ENCODE measurements at places on chromosomes 16 and 17.

GRCh38 chr16:57646388-57647039, 18.1 kb downstream of the ADGRG1 start:
- DNase-seq = peak; percentile 10

DNA sequence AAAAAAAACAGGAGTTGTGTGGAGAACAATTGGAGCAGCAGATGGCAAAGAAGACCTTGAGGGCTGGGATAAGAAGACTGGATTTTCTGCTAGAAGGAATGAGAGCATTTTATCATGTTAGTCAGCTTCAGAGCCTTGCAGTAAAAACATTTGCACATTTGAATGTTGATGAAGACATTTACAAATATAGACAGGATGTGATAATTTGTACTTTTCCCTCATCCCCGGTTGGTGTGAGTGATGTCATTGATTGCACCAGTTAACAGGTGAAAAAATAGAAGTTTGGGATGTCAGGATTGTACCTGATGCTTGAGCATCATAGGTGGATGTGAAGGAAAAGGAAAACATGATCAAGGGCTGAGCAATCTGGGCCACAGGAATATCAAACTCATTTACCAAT, 22.6 kb upstream of the MAPK3 start:
- DNase-seq = no peak

GRCh38 chr17:58172369-58173071, 5.7 kb downstream of the OR4D2 start:
- DNase-seq = no peak

DNA sequence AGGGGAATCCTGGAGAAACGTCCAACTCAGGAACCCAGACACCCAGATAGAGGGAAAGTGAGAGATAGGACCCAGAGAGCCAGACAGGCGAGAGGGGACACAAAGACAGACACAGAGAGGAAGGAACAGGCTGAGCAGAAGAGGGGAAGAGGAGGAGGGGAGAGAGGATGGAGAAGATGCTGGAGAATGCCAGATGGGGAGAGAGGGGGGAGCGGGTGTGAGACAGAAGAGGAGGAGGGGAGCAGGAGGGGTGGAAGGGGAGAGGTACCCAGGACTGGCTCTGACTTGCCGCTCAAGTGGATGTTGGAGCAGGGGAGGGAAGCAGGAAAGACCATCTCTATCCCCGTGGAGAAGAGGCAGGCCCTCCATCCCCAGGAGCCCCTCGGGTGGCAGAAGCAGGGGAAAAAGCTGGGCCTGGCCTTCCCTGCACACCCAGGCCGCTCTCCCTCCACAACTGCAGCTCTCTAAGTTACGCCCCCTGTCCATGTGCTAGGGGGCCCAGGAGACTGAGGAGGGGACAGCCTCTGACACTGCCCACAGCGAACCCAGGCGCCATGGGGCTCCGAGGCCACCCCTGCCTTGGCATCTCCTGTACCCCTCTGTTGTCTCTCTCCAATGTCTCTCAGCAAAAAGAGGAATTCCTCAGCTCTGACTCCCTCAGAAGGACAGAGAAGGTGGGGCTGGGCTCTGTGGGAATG, 4.8 kb downstream of the PPP1R9B start:
- DNase-seq = no peak

DNA sequence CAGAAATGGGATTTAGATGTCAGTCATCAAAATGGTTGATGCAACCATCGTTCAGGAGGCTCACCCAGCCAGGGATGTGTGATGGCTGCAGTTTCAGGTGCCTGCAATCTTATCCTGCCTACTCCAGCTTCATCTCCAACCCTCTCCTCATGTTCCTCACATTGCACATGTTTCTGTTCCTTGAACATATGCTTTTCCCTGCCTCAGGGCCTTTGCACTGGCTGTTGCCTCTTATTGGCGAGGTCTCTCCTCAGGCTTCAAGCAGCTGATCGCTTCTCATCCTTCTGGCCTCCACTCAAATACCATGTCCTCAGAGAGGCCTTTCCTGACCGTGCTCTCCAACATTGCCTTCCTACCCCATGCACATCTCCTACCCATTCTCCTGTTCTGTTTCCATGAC, 24.6 kb downstream of the ARSG start:
- no peak for DNase-seq

- DNase-seq = no peak
Observed at GRCh38 chr16:51876934-51877333, 670.0 kb downstream of the TOX3 start.

Measured in SW 1271 (cell line).